HT1080 (cell line): ENCODE measurements at places on chromosomes 1 and 21. TPM values are rescaled to one million over a fixed set of nuclear protein-coding genes. Genes with fewer than 3 reads are reported as not detected.

DNA sequence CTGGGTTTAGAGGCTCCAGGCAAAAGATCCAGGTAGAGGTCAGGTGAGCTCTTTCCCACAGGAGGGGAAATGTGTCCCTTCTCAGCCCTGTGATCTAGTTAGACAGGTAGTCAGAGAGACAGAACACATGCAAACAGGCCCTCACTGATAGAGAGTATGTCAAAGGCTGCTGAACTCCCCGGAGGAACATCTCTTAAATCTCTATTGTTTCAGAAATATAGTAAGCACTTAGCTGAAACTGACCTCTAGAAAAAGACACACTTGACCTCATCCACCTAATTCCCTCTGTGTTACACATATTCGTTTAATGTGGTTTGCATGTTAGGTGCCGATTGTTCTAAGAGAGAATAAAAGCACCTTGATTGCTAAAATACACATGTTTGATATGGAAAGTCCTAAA is 23.3 kb downstream of the SUSD4 start:
- DNase-seq, result no peak

GRCh38 chr1:208161656-208162375 is 82.4 kb downstream of the PLXNA2 start:
- DNase-seq, result no peak

DNA sequence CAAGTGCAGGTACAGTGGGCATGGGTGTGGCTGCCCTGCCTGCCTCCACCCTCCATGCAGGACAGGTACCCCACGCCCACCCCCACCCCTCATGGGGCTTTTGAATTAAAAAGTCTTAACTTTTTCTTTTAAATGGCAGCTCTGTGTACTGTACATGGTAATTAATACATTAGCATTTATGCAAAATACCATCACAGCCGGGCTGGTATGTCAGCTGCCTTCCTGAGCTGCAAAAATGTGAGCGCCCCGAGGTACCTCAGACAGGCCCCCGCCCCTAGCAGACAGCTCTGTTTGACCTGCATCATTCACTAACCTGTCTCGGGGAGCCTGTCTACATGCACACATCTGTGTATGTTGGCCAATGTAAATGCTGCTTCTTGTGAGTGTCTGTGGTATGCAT is 42.2 kb upstream of the POU3F1 start:
- DNase-seq, result no peak

DNA sequence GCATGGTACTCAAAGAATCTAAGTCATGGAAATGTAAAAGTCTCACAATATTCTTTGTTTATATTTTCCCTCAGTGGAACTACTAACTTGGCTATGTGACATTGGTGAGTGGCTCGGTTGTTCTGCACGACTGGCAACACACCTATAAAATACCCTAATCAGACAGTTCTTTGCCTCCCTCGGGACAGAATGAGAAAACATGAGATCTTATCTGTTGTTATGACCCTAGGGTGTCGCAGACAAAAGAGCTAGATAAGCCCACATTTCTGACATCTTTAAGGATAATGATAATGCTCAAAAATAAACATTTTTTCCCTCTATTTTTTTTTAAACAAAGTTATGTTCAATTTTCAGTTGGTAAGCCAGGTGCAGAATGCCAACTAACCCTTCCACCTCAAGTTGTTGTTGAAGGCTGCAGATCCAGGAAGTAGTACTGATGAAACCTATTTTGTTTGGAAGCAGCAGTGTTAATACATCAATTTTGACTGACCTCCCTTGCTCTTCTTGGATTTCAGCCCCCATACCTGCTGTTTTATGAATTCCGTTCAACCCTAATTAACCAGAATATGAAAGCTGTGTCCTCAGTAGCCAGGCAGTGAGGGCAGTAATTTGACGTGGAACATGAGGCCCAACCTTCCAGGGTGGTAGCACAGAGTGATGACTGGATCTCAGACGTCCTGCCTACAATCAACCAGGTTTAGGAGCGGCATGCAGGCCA is 108.7 kb upstream of the DUSP10 start:
- no peak for DNase-seq

PIGR gene
- 0.13 TPM in 1 of 2 replicates, not detected in the other for total RNA-seq

RBM11 gene
- 0.13 TPM in 1 of 2 replicates, not detected in the other for total RNA-seq

CD1E gene
- not detected in 2 replicates for total RNA-seq
